ENCODE measurements at places on chromosomes 3 and 15. TPM values are rescaled to one million over a fixed set of nuclear protein-coding genes. Genes with fewer than 3 reads are reported as not detected.

The CAMP gene
- total RNA-seq: not detected

GRCh38 chr15:53976844-53977392 is 1.3 kb upstream of the UNC13C start:
- no peak overlapping the region for H3K27ac ChIP-seq
- no peak overlapping the region for H3K4me3 ChIP-seq
- DNase-seq: no peak
- peaks cover 10% of the 10 kb centered on the region for H3K27me3 ChIP-seq
- H3K36me3 ChIP-seq: no peaks in the 10 kb centered on the region

DNA sequence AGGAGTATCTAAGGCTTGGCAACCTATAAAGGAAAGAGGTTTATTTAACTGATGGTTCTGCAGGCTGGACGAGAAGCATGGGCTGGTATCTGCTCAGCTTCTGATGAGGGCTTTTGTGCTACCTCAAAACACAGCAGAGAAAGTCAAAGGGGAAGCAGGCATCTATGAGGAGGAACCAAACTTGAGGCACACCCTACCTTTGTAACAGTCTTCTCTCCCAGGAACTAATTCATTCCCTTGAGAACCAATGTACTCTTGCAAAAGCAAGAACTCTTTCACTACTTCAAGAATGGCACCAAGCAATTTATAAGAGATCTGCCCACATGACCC is 109.0 kb downstream of the CGGBP1 start:
- no peaks in the 10 kb centered on the region for H3K4me1 ChIP-seq
- no peak for DNase-seq
- H3K27ac ChIP-seq: no peak overlapping the region
- H3K4me3 ChIP-seq: no peak overlapping the region
- no peaks in the 10 kb centered on the region for H3K27me3 ChIP-seq
- no peaks in the 10 kb centered on the region for H3K36me3 ChIP-seq

DNA sequence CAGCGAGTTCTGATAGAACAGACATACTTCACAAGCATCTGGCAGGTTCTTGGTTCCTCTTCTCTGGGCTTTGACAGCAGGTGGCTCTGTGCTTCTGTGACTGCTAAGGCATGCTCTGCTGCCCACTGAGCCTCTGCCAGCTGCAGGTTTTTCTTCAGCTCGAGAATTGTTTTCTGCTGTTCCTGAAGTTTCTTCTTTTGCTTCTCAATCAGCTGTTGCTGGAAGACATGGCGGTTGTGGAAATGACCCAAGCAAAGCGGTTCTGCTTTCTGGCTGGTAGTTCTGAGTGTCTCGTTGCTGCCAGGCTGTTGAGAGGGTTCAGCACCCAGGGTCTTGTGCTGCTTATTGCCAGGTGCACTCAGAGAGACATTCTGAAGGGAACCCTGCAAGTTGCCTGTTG is 50.8 kb downstream of the CCDC191 start:
- H3K4me1 ChIP-seq: no peaks in the 10 kb centered on the region
- H3K36me3 ChIP-seq: peaks cover 14% of the 10 kb centered on the region
- no peak overlapping the region for H3K27ac ChIP-seq
- no peak overlapping the region for H3K4me3 ChIP-seq
- DNase-seq: no peak

DNA sequence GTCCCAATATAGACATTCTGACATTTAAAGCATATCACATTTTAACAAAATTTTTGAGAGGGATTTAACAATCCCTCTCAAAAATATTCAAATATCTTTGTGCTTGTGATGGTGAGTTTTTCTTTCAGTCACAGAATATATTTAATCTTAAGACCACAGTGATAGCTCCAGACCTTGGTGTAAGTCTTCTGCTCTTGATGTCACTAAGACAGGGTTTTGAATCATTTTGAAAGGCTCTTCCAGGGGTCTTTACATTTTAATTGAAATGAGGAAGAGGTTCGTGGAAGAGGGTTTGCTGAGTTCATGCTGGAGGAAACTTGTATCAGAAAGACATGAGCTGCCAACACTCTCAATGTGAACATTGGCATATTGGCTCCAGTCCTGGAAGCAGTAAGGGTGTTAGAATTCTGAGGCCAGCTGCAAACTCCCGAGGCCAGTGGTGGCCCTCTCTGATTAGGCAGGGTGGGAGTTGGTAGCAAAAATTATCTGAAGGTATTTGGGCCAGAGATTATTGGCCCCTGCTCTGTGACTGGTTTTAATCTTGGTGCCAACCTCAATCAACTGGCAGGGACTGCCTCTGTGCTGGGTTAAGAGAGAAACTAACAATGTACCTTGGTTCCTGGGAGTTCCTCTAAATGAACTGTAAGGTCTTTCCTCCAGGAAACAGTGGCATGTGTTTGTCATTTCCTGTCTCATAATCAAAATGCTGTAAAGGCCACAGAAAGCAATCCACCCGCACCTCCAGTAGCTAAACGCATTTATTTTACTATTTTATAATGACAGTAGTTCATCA is 5.3 kb downstream of the POU1F1 start:
- DNase-seq: no peak
- no peak overlapping the region for H3K4me3 ChIP-seq
- no peaks in the 10 kb centered on the region for H3K27me3 ChIP-seq

- no peak for DNase-seq
- no peaks in the 10 kb centered on the region for H3K4me1 ChIP-seq
- no peaks in the 10 kb centered on the region for H3K27me3 ChIP-seq
- no peak overlapping the region for H3K27ac ChIP-seq
These were observed 199.5 kb downstream of the TBC1D2B start for GRCh38 chr15:77877869-77878577.

Data from upper lobe of right lung (tissue), 1 donor.